ENCODE measurements at places on chromosomes 16 and 17.

- no peak for DNase-seq
These were observed 41.3 kb downstream of the GRIN2C start for GRCh38 chr17:74818291-74818938.

DNA sequence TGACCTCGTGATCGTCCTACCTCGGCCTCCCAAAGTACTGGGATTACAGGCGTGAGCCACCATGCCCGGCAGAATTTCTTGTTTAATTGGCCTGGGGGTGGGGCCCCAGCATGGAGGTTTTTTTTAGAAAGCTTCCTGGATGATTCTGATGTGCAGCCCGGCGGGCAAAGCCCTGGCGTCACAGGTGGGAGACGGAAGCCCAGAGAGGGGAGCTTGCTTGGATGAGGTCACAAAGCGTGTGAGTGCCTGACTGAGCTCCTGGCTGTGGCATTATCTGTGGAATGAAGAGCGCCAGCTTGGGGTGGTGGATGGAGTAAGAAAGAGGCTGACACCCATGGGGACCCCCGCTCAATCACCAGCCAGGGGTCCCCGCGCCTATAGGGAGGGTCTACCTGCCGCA is 4.1 kb downstream of the VASN start:
- DNase-seq: no peak

DNA sequence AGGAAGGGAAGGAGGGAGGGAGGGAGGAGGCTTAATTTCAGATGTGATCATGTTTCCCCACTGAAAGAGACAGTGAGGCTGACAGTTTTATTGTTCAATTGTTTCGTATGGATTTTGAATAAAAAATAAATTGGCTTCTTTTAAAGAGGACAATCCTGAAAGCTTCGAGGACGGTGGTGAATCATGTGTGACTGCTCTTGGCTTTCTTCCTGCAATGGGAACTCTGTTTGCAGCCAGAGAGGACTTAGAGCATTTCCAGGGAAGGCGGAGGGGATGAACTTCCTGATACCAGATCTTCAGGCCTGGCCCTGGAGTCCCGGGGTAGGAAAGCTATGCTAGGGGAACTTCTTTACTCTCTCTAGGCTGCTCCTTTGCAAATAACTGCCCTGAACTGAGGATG is 72.8 kb upstream of the C16orf82 start:
- no peak for DNase-seq

GRCh38 chr17:68296217-68297191 is 5.2 kb downstream of the ARSG start:
- no peak for DNase-seq

DNA sequence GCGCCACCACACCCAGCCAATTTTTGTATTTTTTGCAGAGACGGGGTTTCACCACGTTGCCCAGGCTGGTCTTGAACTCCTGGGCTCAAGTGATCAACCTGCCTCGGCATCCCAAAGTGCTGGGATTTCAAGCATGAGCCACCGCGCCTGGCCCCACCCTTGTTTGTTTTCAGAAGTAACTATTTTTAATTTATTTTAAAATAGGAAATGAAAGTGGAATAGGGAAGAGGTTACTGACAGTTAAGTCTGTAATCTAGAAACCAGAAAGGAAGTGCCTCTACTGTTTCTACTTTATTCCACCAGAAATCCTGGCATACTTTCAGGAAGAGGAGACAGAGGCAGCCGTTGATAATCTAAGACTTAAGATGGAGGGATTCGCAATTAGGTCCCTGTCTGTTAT is 225.6 kb downstream of the TANC2 start:
- no peak for DNase-seq

DNA sequence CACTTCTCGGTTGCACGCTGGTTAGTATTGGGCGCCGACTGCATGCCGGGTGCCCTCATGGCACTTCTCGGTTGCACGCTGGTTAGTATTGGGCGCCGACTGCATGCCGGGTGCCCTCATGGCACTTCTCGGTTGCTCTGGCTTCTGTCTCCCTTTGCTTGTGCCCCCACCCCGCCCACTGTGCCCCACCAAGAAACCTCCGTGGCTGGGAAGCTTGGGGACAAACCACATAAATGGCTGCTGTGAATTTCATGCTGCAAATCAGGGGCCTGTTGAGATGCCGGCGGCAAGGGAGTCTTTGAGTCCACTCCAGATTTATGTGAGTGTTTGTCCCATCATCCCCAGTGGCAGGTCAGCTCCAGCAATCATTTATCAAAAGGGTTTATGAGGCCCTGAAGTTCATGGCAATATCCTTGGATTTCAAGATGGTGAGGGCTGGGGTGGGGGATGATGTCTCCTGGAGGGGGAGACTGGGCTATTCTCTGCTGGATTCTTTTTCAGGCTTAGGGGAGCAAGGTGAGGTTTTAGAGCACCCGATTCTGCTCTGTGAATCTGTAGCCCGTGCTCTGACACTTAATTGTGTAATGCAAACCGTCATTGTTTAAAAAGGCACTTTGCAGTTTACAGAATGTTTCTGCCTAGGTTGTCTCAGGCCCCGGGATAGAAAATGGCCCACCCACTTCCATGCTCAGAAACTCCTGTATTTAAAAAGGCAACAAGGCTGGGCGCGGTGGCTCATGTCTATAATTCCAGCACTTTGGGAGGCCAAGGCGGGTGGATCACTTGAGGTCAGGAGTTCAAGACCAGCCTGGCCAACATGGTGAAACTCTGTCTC is 51.2 kb upstream of the CIBAR2 start:
- DNase-seq: no peak

DNA sequence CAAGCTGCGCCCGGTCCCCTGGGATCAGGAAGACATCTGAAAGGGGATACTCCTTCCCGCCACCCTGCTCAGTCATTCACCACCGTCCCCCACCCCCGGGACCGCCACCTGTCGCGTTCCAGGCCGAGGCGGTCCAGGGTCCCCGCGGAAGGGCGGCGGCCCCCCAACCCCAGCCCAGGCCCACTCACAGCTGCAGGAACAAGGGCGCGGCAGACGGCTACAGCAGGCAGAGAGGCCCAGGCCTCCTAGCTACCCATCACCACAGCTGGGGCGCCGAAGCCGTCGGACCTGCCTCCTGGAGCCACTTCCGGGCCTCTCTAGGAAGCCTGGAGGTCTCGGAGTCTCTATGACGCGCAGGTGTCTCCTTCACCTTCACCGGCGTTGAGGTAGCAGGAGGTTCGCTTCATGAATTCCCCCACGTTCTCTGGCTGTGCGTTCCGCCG is at the start of gene SDR42E1:
Gene SDR42E1, minus strand, starts transcription at position 272 of the 443 bp plus-strand sequence. CDS start 10,612 bp downstream, outside the sequence.
- DNase-seq: no peak
